H9 (cell line): ENCODE measurements at places on chromosomes 11 and 22. TPM values are rescaled to one million over a fixed set of nuclear protein-coding genes. Genes with fewer than 3 reads are reported as not detected.

SEPTIN5 gene
- total RNA-seq, result 17.7 and 17.8 TPM in 2 replicates

GRCh38 chr22:46490538-46490937 is 46.9 kb downstream of the CELSR1 start:
- H3K27me3 ChIP-seq, result no peaks in the 10 kb centered on the region
- H3K4me1 ChIP-seq, result no peaks in the 10 kb centered on the region
- H3K4me3 ChIP-seq, result no peak overlapping the region

TTC36 gene
- total RNA-seq, result 1.6 TPM in 2 replicates

MS4A4A gene
- total RNA-seq, result not detected in 2 replicates

DNA sequence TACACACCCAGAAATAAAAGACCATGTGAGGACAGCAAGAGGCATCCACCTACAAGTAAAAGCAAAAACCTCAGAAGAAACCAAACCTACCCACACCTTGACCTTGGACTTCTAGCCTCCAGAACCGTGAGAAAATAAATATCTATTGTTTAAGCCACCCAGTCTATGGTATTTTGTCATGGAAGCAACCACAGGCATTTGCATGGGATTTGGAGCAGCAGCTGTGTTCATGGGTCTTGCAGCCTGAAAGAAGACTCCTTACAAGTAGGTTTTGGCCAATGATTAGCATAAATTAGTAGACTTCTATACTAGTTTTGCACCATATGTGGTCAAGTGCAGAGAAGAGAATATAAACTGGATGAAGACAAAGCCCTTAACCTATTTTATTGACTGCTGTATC is 27.9 kb downstream of the FSHB start:
- no peaks in the 10 kb centered on the region for H3K4me1 ChIP-seq
- no peaks in the 10 kb centered on the region for H3K27me3 ChIP-seq
- H3K27ac ChIP-seq, result no peak overlapping the region
- no peak overlapping the region for H3K4me3 ChIP-seq

DNA sequence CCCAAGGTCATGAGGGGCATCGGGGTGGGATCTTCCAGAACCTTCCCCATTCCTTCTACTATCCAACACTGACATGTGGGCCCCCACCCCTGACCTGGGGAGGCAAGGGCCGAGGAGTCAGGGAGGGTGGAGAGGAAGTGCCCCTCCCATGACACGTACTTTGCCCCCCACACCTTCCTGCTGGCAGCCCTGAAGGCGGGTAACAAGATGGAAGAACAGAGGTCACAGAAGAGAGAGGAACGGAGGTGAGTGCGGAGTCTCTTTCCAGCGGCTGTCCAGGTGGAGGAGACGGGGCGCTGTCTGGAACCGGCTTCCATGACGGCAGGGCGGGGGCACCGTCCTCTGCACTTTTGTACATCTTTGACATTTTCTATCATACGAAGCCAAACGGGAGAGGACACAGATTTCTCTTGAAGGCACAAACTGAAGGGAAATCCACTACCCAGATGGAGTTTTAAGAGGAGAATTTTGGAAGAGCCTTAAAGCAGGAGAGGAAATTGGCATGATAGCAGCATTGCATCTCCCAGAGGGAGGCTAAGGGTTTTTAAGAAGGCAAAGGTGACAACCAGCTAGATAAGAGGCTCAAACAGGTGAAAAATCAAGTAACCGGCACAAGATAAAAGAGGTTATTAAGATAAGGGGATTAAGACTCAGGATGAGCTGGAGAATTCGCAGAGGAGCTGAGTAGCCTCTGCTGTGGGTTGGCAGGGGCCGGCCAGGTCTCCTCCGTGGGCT is 16.7 kb downstream of the OSBPL5 start:
- H3K27me3 ChIP-seq, result no peaks in the 10 kb centered on the region
- H3K4me1 ChIP-seq, result no peaks in the 10 kb centered on the region; the same call in 1 of the 2 replicates
- no peak for DNase-seq
- no peak overlapping the region for H3K27ac ChIP-seq

SERPING1 gene
- 35.2 and 37.9 TPM in 2 replicates for total RNA-seq
